NCI-H345 (cell line): ENCODE measurements at places on chromosomes 7 and 10.

DNA sequence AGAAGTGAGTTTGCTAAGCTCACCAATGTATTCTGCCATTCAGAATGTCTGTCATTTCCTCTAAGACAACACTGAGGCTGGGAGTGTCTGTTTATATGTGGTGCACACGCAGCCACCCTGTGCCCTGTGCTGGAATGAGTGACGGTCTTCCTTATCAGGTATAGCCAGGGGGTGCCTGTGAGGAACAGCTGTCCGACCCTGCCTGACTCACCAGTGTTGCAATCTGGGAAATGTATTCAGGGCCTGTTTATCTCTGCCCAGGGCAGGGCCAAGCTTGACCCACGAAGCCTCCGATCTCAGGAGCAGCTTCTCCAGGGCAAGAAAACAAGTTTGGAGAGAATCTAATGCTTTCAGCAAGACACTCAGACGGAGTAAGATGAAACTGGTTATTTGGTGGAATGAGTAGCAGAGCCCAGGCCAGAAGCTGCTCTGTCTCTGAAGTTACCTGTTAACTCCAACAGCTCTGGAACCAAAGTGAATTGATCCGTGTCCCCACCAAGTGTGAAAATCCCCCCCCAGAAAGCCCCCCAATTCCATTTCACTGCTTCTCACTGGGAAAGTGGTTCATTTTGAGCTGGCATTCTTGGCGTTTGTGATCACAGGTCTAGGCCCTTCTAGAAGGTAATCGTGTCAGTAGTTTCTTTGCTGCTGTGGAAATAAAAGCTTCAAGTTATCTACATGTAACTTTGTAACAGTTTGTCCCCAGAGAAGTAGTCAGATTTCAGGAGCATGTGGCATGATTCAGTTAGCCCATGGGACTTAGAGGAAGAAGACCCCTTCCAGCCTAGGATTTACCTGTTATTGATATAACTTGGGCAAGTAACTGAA is 6.1 kb upstream of the UBE2H start:
- DNase-seq: no peak

GRCh38 chr10:74083304-74083703 is 67.3 kb downstream of the AP3M1 start:
- no peak for DNase-seq

GRCh38 chr10:69382382-69383117 is 34.2 kb downstream of the TACR2 start:
- DNase-seq: no peak

- DNase-seq: no peak
Observed at GRCh38 chr10:44935966-44936295, 23.7 kb upstream of the RASSF4 start.
